ENCODE measurements at places on chromosomes 16 and 17.

DNA sequence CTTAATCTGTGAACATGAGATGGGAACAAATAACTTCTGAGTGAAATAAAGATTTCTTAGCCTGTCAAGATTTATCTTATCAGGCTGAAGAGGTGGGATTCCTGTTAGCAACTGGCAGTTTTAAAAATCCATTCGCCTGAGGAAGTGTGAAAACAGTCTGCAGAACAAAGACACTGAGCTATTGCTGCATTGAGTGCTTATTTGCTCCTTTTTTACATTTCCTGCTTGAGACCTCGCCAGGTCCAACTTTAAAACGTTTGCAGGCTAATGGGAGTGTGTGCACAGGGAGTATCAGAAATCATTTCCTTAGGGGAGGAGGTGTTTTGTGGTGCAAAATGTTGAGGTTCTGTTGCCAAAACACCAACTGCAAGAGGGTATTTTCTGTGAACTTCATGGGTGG lies 957.8 kb upstream of the RBFOX1 start:
- no peak for DNase-seq
- H3K36me3 ChIP-seq = no peaks in the 10 kb centered on the region
- H3K4me1 ChIP-seq = no peaks in the 10 kb centered on the region
- no peak overlapping the region for H3K4me3 ChIP-seq

GRCh38 chr17:67420994-67421393 lies 43.9 kb downstream of the PITPNC1 start:
- peak overlapping the region; percentile 44 for H3K4me3 ChIP-seq
- H3K27ac ChIP-seq = peak overlapping the region; percentile 93
- no peaks in the 10 kb centered on the region for H3K27me3 ChIP-seq
- no peak for DNase-seq
- H3K36me3 ChIP-seq = peaks cover 8% of the 10 kb centered on the region

DNA sequence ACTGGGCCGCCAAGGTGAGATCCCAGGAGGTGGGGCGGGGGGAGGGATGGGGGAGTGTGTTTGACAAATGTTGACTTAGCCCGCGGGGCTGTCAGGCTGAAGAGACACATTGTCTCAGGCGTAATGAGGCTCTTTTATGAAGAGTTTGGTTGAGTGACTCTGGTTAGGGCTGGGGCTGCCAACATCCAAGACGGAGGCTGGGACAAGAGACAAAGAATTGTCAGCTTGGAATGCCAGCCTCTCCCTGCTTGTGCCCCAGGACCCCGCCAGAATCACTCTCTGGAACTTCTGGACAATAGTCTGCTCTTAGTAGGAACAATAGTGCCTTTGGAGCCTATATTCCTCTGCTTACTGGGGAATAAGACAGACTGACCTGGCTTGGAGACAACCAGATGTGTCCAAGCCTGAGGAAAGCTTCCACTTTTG lies 24.0 kb downstream of the PCTP start:
- DNase-seq = no peak
- no peaks in the 10 kb centered on the region for H3K27me3 ChIP-seq
- H3K4me3 ChIP-seq = no peak overlapping the region
- no peaks in the 10 kb centered on the region for H3K4me1 ChIP-seq

DNA sequence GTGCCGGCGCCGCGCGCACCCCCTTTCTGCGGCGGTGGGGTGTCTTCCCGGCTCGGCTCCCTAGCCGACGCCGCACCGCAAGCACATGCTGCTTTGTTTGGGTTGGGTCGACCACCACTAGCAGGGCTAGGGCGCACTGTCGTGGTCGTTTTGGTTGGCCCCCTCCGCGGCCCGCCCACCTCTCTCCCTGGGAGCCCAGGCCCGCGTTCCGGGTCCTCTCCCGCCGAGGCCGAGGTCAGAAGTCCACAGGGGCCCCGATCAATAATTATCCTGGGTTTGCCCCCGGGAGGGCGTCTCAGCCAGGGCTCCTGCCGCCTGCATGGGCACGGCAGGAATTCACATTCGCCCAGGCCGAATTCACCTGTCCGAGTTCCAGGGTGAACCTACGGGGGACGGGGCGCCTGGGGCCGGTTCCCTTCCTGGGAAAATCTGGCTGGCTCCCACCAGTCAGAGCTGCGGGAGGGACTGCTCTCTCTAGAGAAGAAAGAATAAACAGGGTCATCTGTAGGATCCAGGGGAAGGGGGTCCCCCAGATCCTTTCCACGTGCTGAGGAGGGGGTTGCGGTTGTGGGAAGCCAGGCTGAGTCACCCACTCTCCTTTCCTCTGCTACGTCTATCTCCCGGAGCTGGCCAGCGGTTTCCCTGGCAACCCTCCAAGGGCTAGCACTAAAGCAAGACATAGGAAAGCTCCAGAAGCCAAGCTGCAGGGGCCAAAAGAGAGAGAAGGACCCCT lies 584 bp upstream of the STAT5B start:
- peak overlapping the region; percentile 96 for H3K27ac ChIP-seq
- peaks cover 44% of the 10 kb centered on the region for H3K4me1 ChIP-seq
- no peak for DNase-seq
- no peaks in the 10 kb centered on the region for H3K27me3 ChIP-seq
- H3K36me3 ChIP-seq = peaks cover 42% of the 10 kb centered on the region

DNA sequence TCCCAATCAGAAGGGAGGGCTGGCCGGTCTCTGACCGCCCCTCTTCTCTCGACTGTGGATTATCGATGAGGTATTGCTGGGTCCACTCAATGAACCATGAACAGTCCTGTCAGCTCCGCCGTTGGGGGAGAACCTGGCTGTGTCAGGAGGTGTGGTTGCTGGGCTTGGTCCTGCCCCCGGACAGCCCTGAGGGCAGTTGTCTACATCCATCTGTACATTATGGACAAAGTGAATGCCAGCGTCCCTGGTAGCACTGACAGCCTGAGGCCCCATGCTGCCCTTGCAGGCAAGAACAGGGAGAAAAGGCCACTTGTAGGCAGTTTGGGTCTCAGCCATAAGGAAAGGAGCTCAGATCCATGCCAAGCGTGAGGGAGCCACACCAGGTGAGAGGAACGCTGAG lies 38.9 kb downstream of the ST3GAL2 start:
- peaks cover 12% of the 10 kb centered on the region for H3K36me3 ChIP-seq
- DNase-seq = no peak
- H3K27ac ChIP-seq = no peak overlapping the region
- H3K4me3 ChIP-seq = no peak overlapping the region
- H3K27me3 ChIP-seq = no peaks in the 10 kb centered on the region

DNA sequence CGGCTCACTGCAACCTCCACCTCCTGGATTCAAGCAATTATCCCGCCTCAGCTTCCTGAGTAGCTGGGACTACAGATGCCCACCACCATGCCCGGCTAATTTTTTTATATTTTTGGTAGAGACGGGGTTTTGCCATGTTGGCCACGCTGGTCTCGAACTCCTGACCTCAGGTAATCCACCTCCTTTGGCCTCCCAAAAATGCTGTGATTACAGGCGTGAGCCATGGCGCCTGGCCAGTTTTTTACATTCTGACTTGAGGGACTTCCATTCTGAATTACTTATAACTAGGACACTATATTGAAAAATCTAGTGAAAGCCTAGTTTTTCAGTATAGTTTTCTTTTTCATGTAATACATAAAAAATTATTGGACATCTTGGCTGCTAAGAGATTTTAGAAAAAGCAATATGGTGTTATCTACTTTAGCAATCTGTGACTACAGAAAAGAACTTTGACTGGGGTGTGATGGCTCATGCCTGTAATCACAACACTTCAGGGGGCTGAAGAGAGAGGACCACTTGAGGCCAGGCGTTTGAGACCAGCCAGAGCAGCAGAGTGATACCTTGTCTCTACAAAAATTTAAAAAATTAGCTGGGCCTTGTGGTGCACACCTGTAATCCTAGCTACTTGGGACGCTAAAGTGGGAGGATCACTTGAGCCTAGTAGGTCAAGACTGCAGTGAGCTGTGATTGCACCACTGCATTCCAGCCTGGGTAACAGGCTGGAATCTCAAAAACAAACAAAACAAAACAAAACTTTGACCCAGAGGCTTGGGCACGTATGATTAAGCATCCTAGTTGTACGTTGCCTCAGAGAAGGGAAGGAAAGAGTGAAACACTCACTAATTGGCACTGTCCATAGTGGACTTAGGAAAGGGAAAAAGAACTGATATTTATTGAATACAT lies 26.8 kb upstream of the GOSR1 start:
- H3K4me3 ChIP-seq = no peak overlapping the region
- H3K36me3 ChIP-seq = peaks cover 37% of the 10 kb centered on the region
- H3K27me3 ChIP-seq = no peaks in the 10 kb centered on the region
- DNase-seq = no peak

- DNase-seq = peak; percentile 10
- H3K27me3 ChIP-seq = no peaks in the 10 kb centered on the region
- H3K4me1 ChIP-seq = peaks cover 15% of the 10 kb centered on the region
- peak overlapping the region; percentile 71 for H3K4me3 ChIP-seq
- peak overlapping the region; percentile 80 for H3K27ac ChIP-seq
- H3K36me3 ChIP-seq = no peaks in the 10 kb centered on the region
Measured at GRCh38 chr17:20073055-20073979, 64.2 kb downstream of the SPECC1 start.

DNA sequence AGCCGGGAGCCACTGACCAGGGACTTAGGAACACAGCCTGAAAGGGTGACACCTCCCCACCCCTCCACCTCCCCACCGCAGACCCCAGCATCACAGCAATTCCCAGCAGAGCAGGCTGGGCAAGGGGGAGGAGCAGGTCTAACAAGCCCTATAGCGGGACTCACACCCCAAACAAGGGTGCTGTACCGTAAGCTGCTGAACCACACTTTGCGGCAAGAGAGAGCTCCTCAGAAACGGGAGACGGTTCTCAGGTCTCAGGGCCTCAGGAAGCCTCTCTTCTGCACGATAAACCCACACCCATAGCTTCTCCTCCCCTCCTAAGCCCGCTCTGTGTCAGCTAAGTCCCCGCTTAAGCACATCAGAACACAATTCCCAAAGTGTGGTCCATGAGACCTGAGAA lies 11.7 kb upstream of the COTL1 start:
- no peaks in the 10 kb centered on the region for H3K27me3 ChIP-seq
- H3K4me3 ChIP-seq = no peak overlapping the region
- H3K4me1 ChIP-seq = peaks cover 11% of the 10 kb centered on the region

GRCh38 chr17:7834542-7834956 lies 532 bp downstream of the KDM6B start:
- peaks cover 57% of the 10 kb centered on the region for H3K4me1 ChIP-seq
- no peak for DNase-seq

DNA sequence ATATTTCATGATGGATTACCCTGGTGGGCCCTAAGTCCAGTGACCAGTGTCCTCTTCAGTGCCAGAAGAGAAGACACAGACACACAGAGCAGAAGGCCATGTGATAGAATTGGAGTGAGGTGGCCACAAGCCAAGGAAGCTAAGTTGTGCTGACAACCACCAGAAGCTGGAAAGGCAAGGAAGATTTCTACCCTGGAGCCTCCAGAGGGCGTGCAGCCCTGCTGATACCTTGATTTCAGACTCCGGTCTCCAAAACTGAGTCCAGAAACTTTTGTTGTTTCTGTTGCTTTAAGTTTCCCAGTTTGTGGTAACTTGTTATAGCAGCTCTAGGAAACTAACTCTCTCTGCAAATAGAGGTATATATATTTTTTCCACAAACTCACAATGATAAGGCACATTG lies 396.6 kb upstream of the ASIC2 start:
- peaks cover 41% of the 10 kb centered on the region for H3K27me3 ChIP-seq
- peaks cover 2% of the 10 kb centered on the region for H3K36me3 ChIP-seq
- H3K27ac ChIP-seq = no peak overlapping the region
- H3K4me3 ChIP-seq = no peak overlapping the region
- no peak for DNase-seq
- no peaks in the 10 kb centered on the region for H3K4me1 ChIP-seq

DNA sequence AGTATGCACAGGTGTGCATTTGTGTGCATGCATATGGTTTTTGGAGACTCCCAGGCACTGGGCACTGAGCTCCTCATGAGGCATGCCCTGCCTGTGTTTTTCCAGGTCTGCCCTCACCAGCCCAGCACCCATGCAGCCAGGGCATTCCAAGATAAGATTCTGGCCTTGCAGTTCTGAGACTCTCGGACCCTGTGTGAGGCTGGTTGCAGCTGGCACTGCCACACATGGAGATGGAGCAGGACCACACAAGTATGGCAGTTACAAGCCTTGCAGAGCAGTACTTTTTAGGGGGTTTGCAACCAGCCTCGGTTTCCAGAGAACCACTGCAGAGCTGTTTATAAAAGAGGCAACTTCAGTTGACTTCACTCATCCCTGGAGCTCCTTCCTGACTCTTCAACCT lies 10.2 kb downstream of the SLC6A2 start:
- H3K27me3 ChIP-seq = peaks cover 22% of the 10 kb centered on the region
- no peak for DNase-seq
- H3K4me1 ChIP-seq = no peaks in the 10 kb centered on the region
- peaks cover 2% of the 10 kb centered on the region for H3K36me3 ChIP-seq
- no peak overlapping the region for H3K4me3 ChIP-seq
- H3K27ac ChIP-seq = no peak overlapping the region

DNA sequence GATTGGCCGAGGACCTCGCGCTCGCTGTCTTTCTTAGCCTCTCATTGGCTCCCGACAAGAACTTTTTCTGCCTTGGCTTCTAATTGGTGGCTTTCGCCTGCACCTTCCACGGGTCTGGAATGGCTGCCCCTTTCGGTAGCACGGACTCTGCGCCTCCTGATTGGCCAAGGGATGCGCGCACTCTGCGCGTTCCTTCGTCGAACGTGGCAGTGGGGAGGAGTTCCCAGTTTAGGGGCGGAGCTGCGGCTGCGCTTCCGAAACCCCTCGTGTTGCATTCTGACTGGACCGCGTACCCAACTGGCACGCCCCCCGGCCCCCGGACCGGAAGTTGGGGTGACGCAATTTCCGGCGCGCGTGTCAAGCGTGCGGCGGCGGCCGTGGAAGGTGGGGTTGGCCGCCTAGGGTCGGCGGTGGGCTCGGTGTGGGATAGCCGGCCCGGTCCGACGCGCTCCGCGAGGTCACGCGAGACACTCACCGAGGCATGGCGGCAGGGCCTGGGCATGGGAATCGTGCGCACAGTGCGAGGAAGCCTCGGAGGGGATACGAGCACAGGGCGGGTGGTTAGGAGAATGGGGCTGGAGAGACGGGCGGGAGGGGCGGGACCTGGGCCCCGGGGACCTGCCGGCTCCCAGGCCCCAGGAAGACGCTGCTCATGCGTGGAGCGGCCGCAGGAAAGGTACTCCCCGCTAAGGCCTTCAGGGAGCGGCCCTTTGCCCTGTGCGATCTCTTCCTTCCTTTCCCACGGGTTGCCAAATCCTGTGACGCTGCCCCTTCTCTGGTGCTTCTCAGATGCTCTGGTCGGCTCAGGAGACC lies 627 bp upstream of the P4HB start:
- peaks cover 44% of the 10 kb centered on the region for H3K36me3 ChIP-seq
- peak overlapping the region; percentile 93 for H3K27ac ChIP-seq
- peaks cover 23% of the 10 kb centered on the region for H3K4me1 ChIP-seq
- peak overlapping the region; percentile 87 for H3K4me3 ChIP-seq
- peak; percentile 99 for DNase-seq
- H3K27me3 ChIP-seq = no peaks in the 10 kb centered on the region

GRCh38 chr16:4231367-4231766 lies 10.5 kb downstream of the SRL start:
- DNase-seq = no peak
- H3K27ac ChIP-seq = no peak overlapping the region
- no peak overlapping the region for H3K4me3 ChIP-seq

Data from central memory CD8-positive, alpha-beta T cell (primary cell).